ENCODE measurements at places on chromosomes 1 and 21.

- no peak for DNase-seq
Measured at GRCh38 chr1:163085041-163085903, 16.1 kb downstream of the RGS4 start.

- DNase-seq, result no peak
Measured at GRCh38 chr1:85230305-85230977, 29.0 kb downstream of the C1orf52 start.

DNA sequence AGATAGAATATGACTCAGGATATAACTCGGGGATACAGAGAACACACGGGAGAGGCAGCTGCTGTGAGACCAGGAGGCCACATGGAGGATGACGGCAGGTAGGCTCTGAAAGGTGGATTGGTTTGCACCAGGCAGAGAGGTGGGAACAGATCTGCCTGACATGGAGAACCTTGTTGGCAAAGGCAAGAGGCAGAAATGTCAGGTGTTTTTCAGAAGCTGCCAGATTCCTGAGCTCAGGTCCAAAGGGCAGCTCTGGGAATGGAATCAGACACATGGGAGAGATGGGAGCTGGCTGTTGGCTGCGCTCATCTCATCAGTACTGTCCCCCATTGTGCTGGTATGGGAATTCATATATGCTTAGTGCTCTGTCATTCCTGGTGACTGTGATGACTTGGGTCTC lies 19.2 kb downstream of the SYT6 start:
- no peak for DNase-seq

DNA sequence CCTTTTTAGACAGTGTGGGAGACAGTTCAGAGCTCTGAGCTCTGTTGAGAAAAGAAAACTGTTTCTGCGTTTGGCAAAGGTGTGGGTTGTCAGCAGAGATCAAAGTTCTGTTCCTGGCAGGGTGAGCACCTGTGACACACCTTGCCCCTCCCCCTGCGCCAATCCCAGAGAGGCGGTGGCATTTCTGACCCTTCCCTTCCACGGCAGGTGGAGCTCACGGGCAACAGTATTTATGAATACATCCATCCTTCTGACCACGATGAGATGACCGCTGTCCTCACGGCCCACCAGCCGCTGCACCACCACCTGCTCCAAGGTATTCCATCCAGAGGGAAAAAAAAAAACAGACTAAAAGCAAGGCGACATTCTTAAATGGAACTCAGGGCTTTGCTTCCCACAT lies 20.7 kb downstream of the SIM2 start:
- no peak for DNase-seq

- DNase-seq, result no peak
Measured at GRCh38 chr1:1753607-1754005, 24.7 kb downstream of the NADK start.

DNA sequence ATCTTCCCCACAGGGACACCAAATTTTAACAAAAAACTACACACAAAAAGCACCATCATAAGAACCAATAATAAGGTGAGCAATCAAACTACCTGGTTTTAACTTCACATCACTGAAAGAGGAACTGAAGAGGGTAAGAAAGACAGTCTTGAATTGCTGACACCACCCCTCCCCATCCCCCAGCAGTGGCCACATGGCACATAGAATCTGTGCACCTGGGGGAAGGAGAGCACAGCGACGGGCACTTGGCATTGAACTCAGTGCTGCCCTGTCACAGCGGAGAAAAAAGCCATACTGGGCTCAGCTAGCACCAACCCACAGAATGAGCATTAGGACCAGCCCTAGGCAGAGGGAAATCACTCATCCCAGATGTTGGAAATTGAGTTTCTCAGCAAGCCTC lies 640.0 kb upstream of the ADGRL2 start:
- no peak for DNase-seq

- DNase-seq, result no peak
Measured at GRCh38 chr1:95323123-95323522, 89.1 kb downstream of the RWDD3 start.

DNA sequence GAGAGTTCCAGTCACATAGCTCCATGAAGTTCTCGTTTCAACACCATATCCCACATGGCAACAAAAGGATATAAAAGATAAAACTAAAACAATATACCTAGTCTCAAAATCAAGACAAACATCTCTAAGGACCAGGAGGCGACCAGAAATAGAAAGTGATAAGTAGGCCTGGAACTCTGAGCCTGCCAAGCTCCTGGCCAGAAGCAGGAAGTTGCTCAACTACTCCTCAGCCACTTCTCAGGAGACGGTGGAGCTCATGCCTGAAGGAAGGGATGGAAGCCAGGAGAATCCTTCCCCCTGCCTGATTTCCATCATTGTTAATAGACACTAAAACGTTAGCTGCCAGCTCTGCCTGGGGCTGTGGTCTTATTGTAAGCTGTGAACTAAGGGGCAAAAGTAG lies 94.7 kb downstream of the DISP1 start:
- no peak for DNase-seq

DNA sequence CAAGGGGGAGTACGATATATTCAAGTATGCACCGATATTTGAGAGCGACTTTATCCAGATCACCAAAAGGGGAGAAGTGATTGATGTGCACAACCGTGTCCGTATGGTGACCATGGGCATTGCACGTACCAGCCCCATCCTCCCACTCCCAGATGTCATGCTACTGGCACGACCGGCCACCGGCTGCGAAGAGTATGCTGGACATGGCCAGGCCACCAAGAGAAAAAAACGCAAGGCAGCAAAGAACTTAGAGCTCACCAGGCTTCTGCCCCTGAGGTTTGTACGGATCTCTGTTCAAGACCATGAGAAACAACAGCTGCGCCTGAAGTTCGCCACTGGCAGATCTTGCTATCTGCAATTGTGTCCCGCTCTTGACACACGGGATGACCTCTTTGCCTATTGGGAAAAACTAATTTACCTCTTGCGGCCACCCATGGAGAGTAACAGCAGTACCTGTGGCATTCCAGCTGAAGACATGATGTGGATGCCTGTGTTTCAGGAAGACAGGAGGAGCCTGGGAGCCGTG lies 16.5 kb downstream of the ATF3 start:
- no peak for DNase-seq

- no peak for DNase-seq
Measured at GRCh38 chr1:1204425-1204920, 1.9 kb downstream of the TNFRSF18 start.

DNA sequence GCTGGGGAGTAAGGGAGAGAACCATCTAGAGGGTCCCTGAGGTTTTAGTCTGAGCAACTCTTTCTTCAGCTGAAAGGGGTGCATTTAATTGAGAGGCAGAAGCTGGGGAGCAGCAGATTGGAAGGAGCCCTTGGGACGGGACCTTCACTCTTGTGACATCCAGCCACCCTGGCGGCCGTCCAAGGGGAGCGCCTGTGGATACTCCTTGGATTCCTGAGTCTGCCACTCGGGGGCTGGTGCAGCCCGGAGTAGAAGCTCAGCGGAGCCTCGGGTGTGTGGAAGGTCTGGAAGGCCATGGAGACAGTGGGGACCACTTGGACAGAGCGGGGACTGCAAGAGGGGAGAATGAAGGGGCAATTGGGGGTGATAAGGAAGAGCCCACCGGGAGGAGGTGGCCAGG lies 68.7 kb downstream of the AJAP1 start:
- no peak for DNase-seq

DNA sequence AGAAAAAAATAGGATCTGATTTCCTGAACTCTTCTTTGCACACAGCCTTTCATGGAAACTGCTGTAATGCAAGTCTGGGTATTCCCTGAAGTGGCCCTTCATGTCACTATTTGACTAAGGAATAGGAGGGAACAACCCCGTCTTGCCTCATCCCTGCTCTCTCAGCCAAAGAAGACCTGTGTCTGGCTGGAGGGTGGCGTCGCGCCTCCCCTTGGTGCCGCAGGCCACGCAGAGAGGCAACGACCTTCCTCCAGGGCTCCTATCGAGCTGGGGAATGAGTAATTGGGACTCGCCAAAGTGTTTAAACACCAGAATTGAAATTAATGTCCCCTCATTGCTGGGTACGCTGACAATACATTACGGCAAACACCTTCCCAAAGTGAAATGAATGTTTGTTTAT lies 129.8 kb downstream of the PBX1 start:
- DNase-seq, result no peak

GRCh38 chr21:28588997-28589396 lies 403.7 kb downstream of the LTN1 start:
- no peak for DNase-seq

DNA sequence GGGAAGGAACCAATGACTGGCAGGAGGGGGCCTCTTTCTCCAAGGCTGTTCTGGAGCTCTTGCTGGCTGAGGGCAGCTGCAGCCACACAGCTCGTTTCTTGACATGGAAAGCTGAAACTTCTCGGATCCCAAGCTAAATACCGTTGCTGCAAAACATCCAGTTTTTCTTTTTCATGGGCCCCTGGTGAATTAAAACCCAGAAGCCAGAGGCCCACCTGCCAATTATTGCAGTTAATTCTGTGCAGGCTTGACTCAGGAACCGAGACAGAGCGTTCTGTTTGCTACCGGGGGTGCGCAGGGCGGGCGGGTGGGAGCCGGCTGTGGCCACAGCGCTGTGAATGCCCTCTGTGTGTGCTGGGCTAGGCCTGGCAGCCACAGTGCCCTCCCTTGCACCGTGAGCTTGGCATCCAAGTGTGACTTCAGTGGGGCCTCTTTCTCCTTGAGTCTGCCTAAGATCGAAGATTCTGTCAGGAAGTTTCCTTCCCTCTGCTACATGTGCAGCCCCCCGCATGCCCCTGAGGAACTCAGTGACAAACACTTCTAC lies 19.9 kb upstream of the KCNE2 start:
- DNase-seq, result no peak

- no peak for DNase-seq
Measured at GRCh38 chr1:47181095-47181954, 8.5 kb downstream of the PDZK1IP1 start.

DNA sequence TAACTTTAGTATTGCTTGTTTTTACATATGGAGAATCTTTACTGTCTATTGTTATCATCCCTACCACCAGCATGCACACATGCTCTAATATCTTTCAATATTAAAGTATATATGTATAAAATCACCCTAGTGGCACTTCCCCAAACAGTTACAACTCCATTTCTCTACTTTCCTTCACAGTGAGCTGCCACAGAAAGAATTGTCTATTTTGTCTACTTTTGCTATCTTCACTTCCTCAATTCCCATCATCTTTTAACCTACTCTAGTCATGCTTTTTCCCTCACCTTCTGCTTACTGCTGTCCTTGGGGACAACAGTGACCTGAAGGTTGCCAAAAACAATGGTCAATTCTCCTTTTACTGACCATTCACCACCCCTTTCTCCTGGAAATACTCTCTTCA lies 59.2 kb downstream of the VCAM1 start:
- no peak for DNase-seq

- DNase-seq, result no peak
Measured at GRCh38 chr1:166858726-166859419, 17.2 kb downstream of the TADA1 start.

DNA sequence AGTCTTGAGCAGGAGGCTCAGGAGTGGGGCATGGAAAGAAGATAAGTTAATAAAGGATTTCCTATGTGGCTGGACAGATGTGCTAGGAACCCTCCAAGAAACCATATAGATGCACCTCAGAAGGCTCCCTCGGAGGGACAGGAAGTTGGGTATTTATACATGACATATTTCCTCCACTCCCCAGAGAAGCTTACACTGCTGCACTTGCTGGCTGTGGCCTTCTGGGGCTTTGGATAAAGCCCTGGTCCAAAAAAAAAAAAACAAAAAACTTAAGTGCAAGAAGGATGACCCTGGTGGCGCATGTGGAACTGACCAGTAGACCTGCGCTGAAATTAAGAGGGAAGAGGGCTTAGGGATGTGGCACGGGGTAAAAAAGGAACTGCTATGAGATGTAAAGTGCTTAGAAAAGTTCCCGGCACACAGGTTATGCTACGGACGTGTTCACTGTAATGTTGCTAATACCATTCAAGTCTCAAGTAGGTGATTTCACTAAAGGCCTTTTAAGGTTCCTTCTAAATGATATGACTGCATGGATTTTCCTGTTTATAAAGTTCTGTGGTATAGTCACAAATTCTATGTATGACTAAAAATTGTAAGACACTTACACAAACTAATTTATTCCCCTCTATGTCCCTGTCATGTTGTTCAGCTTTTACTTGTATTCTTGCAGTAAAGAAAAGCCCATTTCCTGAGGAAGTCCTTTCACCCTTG lies 253.6 kb downstream of the HMCN1 start:
- DNase-seq, result no peak

GRCh38 chr1:38064197-38064903 lies 17.8 kb upstream of the POU3F1 start:
- DNase-seq, result no peak

DNA sequence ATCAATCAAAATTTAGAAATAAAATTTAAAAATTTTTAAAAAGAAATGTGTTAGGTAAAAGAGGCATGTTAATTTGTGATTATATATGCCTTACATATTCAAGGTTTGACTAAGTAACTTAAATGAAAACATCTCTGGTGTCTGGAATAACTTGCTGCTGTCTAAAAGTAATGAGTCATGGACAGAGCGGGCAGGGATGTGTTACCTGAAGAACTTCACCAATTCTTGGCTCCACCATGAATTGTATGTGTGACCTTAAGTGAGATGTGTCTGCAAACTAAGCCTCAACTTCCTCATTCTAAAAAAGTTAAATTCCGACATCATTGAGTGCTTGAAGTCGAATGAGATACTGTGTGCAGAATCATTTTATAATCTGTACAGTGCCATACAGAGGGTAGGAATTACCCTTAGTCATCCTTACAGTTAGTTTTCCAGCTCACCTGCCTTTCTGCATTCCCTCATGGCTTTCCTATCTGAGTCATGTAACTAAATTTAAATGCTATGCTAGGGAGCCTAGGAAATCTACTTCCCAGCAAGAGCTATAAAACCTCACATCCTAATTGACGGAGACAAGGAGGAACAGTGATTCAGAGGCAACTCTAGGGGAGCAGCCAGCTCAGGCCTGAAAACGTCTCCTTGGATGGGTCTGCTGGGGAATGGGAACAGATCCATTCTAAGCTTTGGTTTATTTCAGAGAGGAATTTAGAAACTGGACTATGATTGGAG lies 100.7 kb upstream of the TSPAN2 start:
- DNase-seq, result no peak

- DNase-seq, result no peak
Measured at GRCh38 chr21:45293726-45294401, 6.2 kb upstream of the POFUT2 start.

DNA sequence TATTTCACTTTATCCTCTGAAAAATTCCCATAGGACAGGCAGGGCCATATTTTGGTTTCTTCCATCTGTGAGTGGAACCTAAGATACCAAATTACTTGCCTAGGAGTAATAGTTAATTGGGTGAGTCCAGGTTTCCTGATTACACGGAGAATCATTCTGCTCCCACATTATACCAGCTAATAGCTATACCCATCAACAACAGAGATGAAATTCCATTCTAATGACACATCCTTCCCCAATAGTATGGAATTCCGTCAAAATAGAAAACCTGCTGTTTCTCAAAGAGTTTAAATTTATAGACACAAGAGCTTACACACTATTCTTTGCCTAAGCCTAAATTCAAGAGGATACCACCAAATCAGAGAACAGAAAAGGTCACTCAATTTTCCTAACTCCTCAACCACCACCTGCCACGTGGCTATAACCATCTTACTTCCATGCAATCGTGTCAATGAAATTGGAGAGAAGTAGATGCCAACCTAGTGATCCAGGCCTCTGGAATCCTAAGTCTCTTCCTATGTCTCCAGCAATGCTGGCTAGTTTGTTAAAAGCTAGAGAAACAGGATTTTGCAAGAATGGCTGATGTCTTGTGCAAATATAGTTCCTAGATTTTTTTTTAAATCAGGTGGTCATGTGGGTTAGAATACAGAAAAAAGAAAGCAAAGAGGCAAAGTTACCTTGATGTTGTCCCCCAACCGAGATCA lies 6.2 kb downstream of the PPT1 start:
- DNase-seq, result no peak
